ENCODE measurements at places on chromosomes 5 and 9.

- no peak for DNase-seq
These were observed 112.5 kb downstream of the PRR16 start for GRCh38 chr5:120576588-120576987.

DNA sequence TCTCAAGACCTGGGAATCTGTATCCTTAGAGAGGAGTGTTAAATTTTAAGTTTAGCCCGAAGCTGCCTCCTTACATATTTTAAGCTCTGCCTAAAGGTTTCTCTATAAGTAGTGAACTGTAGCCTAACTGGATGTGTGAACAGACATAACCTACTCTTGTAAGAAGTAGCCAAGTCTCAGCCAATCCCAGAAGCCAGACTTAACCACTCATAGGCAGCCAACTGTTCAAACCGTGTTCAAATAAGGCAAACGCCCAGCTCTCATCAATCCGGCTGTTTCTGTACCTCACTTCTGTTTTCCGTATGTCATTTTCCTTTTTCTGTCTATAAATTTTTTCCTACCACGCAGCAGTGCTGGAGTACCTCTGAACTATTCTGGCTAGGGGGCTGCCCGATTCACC lies 58.7 kb upstream of the HRH2 start:
- DNase-seq, result no peak

- no peak for DNase-seq
These were observed 3.3 kb upstream of the NINJ1 start for GRCh38 chr9:93137362-93137761.

GRCh38 chr9:132888151-132888550 lies 9.5 kb downstream of the SPACA9 start:
- DNase-seq, result no peak

DNA sequence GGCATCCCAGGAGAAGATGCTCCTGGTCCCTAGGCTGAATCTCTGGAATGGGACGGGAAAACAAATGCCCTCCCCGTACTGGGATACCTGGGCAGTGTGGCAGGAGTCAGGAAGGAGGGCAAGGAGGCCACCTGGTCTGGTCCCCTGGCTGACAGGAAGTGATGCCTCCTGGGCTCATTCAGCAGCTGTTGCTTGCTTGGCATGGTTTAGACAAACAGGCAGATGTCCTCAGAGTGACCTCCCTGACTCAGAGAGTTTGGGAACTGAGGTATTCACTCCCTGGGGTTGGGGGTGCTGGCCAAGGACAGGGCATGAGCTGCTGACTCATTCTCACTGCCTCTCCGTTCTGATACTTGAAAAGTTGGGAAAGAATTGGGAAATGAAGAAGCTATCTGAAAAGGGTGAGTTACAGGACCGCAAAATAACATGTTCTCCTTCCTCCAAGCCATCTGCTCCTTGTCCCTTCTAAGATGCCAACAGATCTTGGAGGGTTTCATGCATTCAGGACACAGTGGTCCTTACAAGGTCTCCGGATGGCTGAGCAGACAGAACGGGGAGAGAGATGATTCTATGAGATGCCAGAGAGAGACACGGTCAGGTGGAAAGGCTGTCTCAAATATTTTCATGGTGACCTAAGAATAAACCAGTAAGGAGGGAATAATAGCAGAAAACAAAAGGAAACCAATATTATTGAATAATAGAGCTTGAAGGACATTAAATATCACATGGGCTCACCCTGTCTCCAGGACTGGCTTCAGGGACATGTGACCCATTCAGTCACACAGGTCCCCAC lies 534.5 kb downstream of the BNC2 start:
- no peak for DNase-seq

DNA sequence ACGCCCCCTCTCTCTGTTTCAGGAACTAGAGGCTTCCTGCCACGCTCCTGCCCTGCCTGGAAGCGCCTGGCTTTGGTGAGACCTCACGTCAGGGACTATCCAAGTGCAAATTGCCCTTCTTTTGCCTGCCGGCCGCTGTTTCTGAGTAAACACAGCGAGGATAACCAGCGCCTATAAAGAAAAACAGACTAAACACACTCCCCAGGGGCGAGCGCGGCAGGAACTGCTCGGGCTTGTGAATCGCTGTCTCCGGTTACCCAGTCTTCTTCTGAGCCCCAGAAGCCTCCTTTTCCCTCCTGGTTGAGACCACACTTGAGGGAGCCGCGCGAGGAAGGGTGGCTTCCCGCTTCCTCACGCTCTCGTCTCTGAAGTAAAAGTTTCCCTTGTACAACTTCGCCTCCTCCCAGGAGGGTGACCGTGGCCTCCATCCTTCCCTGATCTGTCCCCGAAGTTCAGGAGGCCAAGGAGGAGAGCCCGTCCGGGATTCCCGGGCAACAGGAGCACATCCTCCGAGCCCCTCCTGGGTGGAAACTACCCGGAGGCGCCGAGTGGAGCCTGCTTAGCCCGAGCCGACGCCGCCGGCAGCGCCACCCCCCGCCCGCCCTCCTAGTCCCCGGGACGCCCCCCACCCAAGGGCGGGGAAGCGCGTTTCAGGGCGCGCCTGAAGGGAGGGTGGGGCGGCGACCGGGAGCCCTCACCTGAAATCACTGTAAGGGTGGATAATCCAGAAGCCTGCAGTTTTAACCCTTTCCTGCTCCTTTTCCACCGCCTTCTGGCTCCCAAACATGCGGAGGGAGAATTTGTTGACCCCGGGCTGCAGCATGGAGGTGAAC lies 993 bp downstream of the HCN1 start:
- DNase-seq, result no peak

- no peak for DNase-seq
These were observed 3.1 kb downstream of the FAM163B start for GRCh38 chr9:133605856-133606707.

- DNase-seq, result no peak
These were observed 539.9 kb downstream of the BRINP1 start for GRCh38 chr9:118829334-118829733.
